ENCODE measurements at places on chromosomes 4 and X. TPM values are rescaled to one million over a fixed set of nuclear protein-coding genes. Genes with fewer than 3 reads are reported as not detected.

PF4V1 gene
- total RNA-seq: not detected

F8A2 gene
- total RNA-seq: not detected

TMSB15A gene
- not detected for total RNA-seq

RASSF6 gene
- not detected for total RNA-seq
